ENCODE measurements at places on chromosomes 12 and 14. TPM values are rescaled to one million over a fixed set of nuclear protein-coding genes. Genes with fewer than 3 reads are reported as not detected.

The LIN7A gene
- total RNA-seq = 3.1 TPM

The SERPINA1 gene
- 0.22 TPM for total RNA-seq

The CBLN3 gene
- 5.5 TPM for total RNA-seq

The SDR9C7 gene
- not detected for total RNA-seq

The ANO4 gene
- 5.9 TPM for total RNA-seq

The SDR39U1 gene
- 11.6 TPM for total RNA-seq

The ALDH2 gene
- 47.7 TPM for total RNA-seq

The RIPK3 gene
- total RNA-seq = 0.50 TPM

The DYNLL1 gene
- 322 TPM for total RNA-seq

The TSHR gene
- total RNA-seq = not detected

The ACOT6 gene
- not detected for total RNA-seq

The AMDHD1 gene
- total RNA-seq = 0.12 TPM

The SLC8A3 gene
- total RNA-seq = 0.12 TPM

The WNT1 gene
- not detected for total RNA-seq
